ENCODE measurements at places on chromosomes 5 and 9.
A peak's percentile ranks its signal among the peaks of the same experiment; 100 is the strongest.

DNA sequence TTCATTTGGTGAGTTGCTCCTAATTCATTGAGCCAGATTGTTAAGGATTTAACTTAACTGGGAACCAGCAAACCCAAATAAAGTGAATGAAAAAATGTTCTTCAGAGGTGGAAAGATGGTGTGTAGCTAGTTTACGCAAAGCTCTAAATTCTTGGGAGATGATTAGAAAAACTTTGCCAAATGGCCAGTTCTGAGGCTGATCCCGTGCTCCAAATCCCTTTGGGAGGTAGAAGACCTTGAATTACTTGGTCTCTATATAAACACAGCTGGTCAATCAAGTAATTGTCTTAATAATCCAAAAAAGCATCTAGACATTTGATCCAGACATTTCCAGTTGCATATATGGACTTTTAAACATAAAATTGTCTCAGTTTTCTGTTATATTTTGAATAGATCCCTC lies 11.4 kb downstream of the ACTL7B start:
- DNase-seq, result no peak

GRCh38 chr5:150009671-150010387 lies 9.3 kb downstream of the HMGXB3 start:
- DNase-seq, result no peak

DNA sequence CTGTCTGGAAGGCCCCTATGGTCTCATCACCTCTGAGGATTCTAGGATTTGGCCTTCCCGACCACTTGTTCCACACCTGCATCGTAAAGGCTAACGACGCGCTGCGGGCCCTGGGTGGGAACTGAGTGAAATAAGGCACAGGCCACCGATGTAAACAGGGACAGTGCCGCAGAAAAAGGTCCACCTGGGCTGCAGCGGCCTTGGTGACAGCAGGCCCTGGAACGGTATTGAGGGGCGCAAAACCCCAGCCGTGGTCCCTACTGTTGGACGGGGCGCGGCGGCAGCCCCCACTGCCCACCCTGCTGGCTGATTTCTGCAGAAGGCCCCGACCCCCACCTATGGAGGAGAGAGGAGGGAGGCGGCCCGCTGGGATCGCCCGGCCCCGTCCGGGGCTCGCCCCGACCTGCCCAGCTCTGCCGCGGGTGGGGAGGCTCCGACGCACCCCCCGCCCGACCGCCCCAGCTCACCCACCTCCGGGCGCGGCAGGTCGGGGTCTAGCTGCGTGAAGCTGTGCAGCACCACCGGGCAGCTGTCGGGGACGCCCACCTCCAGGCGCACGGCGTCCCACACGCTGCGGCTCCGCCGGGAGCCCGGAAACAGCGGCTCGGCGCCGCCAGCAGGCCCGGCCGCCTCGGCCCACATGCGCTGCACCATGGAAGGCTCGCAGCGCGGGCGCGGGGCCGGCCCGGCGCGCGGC lies 391 bp downstream of the RALGDS start:
- DNase-seq, result no peak

- DNase-seq, result no peak
Measured at GRCh38 chr9:17810728-17811571, 232.1 kb downstream of the SH3GL2 start.

DNA sequence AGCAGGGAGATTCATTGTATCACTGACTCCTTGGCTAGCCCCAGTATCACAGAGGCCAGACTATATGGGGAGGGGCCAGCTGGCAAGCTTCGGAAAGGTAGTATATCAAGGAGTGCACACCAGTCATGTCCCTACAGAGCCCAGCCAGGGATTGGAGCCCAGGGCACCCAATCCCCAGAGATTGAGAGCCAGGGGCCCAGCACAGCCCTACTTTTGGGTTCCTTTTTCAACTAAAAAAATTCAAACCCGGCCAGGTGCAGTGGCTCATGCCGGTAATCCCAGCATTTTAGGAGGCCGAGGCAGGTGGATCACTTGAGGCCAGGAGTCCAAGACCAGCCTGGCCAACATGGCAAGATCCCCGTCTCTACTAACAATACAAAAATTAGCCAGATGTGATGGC lies 5.4 kb upstream of the MYORG start:
- DNase-seq, result no peak

DNA sequence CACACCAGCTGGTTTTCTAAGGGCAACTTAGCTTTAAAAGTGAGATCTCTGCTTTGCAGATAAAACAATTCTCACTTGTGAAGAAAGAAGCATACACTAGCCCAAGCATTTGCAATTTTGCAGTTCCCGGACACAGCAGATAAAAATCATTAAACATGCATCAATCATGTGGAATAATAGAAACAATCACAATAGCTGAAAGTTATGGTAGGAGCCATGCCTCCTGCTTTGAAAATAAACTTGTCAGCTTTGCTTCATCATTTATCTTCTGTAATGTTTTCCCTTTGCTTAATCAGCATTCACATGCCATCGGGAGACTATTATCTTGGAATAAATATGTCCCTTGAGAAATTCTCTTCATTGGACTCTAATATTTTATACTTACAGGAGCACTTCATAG lies 60.3 kb upstream of the DAB2 start:
- no peak for DNase-seq

- DNase-seq, result no peak
Measured at GRCh38 chr5:62362701-62363100, 41.0 kb downstream of the DIMT1 start.

GRCh38 chr5:125293223-125293622 lies 546.8 kb upstream of the ZNF608 start:
- DNase-seq, result no peak

DNA sequence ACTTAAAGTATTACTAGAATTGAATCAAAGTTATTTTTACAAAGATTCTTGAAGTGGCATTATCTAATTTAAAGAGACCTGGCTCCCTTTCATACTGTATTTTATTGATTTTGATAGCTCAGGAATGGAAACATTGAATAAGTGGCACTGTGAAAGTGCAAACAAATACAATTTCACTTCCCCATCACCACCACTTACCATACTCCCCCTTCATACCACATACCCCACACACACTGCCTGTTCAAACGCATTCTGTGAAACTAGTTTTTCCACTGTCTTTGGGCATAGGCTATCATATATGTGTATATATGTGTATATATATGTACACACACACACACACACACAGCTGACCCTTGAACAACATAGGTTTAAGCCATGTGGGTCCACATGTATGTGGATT lies 62.1 kb upstream of the ATG10 start:
- no peak for DNase-seq

DNA sequence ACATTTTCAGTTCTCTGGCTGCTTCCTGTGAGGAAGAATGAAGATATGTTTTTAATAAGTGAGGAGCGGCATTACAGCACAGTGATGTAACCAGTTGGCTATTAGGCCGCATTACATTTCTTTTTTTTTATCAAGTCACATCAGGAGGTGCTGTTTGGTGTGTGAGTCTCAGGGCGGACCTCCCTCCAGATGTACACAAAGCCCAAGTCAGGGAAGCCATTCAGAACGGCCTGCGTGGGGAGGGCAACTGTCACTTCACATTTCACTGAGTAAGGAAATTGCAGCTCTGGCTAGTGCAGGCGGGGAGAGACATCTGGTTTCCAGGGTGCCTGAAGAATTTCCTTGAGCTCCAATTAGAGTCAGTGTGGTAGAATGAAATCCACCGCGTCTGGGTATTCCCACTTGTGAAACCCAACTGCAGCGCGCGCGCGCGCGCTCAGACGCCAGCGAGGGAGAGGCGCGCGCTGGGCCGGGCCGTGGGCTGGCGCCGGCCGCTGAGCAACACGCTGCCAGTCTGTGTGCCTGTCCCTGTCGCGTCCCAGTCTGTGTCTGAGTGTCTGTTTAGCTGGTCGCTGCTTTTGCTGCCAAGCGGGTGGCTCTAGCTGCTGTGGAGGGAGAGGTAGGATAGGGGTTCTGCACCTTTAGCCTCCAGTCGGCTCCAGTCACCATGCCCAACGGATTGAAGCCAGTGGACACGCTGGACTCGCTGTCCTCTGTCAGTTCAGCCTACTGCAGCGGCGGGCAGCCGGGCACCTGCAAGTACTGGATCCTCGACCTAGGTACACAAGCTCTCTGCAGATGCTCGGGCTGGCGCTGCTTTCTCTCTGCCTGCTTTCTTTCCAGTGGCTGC lies 140.8 kb upstream of the OTULINL start:
- DNase-seq, result no peak

DNA sequence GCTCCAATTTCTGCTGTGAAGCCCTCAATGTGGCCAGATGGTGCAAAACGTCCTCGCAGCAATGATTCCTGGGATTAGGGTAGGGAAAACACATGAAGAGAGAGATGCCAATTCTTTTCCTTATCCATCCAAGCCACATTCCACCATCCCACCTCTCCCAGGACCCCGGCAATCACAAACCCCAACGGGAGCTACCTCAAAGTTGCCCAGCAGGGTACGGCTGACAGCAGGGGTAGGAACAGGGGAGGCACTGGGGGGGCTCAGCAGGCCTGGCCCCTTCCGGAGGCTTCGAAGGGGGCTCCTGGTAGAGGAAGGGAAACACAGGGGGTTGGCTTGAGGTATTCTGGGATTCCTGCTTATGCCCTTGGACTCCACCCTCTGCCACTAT lies 3.4 kb upstream of the STOML2 start:
- no peak for DNase-seq

GRCh38 chr9:80061096-80061495 lies 489.3 kb downstream of the TLE4 start:
- DNase-seq, result no peak

DNA sequence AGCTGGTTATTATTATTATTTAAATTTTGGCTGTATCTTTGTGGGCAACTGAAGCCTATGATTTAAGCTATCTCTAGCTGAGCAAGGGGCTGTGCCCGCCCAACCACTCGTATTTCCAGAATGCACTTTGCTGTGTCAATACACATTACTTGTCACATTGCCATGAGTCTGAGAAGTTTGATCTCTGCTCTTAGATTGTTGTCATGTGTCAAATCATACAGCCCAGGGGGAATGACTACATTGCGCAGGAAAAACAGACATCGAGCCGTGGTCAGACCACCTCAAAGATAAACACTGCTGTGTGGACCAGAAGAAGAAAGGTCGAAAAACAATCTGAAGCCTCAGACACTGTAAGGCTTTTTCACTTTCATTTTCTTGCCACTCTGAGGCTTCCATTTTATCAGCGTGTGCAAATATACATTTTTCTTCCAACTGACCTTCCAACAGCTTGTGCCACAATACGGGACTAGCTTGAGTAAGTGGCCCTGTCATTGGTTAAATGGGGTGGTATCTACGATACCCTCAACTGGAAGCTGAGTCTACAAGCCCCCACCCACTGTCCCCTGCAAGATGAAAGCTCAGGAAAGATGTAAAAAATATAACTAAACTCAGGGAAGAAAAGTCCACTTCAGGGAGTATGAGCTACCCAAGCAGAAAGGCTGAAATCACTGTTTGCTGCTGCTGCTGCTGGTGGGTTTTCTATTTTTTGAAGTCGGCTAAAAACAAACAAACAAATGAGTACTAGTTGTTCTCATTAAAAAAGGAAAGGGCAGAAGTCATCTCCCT lies 603.0 kb downstream of the BNC2 start:
- peak; percentile 2 for DNase-seq

GRCh38 chr5:157867751-157868387 lies 8.9 kb upstream of the CLINT1 start:
- no peak for DNase-seq

All from immature natural killer cell (primary cell).